ENCODE measurements at places on chromosomes 2 and 18. TPM values are rescaled to one million over a fixed set of nuclear protein-coding genes. Genes with fewer than 3 reads are reported as not detected.
A peak's percentile ranks its signal among the peaks of the same experiment; 100 is the strongest.

DNA sequence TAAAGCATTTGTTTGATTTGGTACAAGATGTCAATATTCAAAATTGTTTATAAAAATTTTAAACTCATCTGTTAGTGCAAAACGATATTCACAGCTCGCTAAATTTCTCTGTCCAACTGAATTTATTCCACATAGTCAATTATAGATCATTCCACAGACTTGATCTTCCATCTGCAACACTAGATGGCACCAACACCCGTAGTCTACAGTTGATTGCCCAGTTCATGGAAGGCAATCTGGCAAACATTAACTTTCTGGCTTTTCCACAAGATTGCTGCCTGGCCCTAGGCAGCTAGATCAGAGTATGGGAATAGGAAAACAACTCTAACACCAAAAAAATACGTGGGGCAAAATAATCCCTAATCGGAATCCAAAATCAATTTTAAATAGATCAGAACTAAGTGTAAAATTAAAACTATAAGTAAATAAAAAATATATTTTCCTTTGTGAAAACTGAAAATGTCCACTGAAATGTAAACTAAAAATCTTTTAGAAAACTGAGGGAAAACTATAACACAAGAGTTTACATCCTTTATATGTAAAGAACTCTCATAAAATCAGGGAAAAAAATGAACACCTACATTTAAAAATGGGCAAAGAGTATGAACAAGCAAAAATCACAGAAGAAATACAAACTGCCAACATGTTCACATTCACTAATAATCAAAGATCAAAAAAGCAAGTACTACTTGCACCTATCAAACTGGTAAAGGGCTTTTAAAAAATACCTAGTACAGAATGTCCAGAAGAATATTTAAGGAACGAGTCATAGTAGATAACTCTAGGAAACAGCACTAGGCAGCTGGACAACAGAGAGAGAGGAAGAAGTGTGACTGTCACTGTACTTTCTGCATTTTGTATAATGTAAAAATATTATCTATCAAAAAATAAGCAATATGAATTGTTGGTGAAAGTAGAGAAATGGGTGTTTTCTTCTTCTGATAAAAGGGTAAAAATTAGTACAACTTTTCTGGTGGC, 35.0 kb downstream of the RTN4 start:
- peak; percentile 54 for DNase-seq

ST6GAL2 gene
- total RNA-seq = not detected

CIB4 gene
- total RNA-seq = not detected

DNA sequence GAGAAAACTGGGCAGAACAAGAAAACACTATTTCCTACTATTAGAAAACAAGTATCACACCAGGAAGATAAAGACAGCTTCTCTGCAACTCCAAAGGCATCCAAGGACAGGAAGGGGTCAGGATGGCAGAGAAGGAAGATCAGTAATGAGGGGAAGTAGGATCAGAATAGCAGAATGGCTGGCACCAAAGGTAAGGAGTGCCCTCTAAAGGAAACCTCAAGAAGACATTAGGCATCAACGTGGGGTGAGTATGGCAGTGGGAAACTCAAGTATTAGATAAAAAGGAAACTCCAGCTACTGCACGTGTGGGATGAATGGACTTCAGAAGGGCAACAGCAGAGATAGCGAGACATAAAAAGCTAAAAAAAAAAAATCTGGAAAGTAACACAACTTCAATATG, 25.9 kb downstream of the HDLBP start:
- DNase-seq = no peak

DSC2 gene
- total RNA-seq = 33.4 TPM

STON1 gene
- total RNA-seq = 1.4 TPM

GRCh38 chr2:88729061-88729745, 37.7 kb downstream of the RPIA start:
- DNase-seq = no peak

GRCh38 chr2:230779126-230779525, 66.5 kb downstream of the CAB39 start:
- DNase-seq = no peak

SAG gene
- total RNA-seq = not detected

- DNase-seq = no peak
These were observed 20.4 kb upstream of the KCNS3 start for GRCh38 chr2:17858064-17858463.

- DNase-seq = no peak
These were observed 407.4 kb upstream of the LRRTM1 start for GRCh38 chr2:80711915-80712314.

DNA sequence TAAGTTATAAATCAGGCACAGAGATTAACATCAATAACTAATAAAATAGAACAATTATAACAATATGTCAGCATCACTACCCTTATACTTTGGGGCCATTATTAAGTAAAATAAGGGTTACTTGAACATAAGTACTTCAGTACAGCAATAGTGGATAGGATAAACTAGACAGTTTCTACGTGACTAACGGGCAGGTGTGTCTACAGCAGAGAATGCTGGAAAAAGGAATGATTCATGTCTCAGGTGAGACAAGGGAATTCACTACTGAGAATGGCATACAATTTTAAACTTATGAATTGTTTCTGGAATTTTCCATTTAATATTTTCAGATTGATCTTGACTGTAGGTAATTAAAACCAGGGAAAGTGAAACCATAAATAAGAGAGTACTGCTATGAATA, 5.5 kb downstream of the WDR75 start:
- DNase-seq = no peak

DNA sequence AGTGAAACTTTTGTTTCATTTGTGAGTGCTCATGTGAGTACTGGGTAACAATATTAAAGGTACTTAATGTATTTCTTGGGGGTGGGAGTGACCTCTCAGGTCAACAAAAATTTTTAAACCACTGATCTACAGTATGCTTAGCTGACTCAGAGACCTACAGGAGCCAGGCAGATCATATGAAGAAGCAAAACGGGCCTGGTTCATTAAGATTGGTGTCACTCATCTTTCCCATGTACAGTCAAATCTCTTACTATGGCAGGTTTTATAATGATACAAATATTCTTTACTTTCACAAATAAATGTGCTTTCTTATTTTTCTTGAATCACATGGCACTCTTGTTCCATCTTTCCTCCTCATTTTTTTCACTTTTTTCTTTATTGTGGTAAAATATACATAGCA, 7.7 kb upstream of the TMSB10 start:
- no peak for DNase-seq

- DNase-seq = no peak
These were observed 10.4 kb upstream of the METTL21A start for GRCh38 chr2:207635468-207636200.

SERPINB2 gene
- total RNA-seq = not detected

DNA sequence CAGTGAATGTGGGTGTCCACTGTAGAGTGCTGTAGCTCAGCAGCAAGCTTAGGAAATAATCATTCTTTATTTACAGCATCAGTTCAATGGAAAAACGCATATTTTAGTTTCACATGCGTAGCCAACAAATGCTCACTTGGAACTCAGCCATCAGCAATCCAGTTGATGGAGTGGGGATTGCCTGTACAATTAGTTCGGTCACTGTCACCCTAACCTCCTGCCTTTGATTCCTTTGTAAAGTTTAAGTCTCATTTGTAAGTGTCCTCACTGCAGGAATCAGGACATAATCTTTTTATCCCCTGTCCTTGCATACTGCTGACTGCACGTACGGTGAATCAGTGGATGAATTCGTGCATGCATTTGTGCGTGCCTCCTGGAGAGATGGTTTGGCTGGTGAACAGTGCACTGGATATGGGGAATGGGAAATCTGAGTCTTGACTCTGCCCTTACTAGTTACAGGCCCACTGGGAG, 55.9 kb downstream of the RAB31 start:
- DNase-seq = no peak

GRCh38 chr2:235685024-235685721, 191.3 kb downstream of the AGAP1 start:
- DNase-seq = no peak

C2orf80 gene
- not detected for total RNA-seq

GRCh38 chr18:54964741-54965140, 5.5 kb upstream of the CCDC68 start:
- no peak for DNase-seq

DNA sequence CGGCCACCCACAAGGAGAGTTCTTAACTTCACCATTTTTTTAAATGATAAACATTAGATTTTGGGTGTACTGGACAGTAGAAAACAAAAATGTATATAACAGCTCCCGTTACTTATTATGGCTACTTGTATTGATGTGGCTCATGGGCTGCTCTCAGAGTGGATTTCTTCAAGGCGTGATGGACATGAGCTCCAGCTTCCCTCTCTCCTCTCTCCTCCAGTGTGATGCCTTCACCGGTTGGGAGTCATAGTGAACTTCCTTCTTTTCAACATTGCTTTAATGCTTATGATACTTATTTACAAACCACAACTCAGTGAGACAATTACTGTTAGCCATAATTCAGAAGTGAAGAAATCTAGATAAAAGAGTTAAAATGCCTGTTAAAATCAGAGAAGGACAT, 515.2 kb downstream of the RNF144A start:
- DNase-seq = no peak

- no peak for DNase-seq
These were observed 86.8 kb upstream of the HS6ST1 start for GRCh38 chr2:128405467-128405900.

DNA sequence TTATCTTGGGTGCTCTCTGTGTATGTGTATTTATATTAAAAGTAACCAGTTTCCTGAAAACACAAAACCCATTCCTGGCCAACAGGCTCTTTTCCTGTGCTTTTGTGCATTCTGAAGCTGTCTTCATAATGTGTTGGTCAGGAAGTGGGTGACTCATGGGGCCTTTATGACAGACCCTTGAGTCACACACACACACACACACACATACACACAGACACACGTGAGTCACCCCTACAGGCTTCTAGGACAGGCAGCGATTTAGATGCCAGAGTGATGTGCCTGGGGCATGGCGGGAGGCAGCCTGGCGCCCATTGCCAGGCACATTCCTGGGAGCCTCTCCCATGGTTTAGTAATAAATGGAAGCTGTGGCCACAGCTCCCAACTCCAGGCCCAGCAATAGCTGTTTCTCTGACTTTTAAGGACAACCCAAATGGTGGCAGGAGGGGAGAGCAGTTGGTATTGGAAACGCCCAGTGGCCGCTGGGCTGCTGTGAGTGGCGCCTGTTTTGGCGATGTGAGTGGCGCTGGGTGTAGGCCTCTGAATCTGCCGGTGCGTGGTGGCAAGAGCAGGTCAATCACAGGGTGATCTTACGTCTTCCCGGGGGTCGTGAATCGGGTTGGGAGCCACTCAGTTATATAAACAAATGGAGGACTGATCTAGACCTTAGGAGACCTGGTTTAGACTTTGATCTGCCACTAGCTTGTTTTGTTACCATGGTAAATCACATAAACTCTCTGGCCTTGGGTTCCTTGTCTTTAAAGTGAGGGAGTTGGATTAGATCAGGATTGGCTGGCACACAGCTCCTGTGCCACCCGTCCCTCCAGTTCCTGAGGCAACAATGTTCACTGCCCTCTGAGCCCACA, 150.7 kb upstream of the DLX2 start:
- DNase-seq = peak; percentile 100

- no peak for DNase-seq
These were observed 35.6 kb downstream of the CEP192 start for GRCh38 chr18:13026583-13027270.

GRCh38 chr18:41853280-41853679, 101.8 kb upstream of the PIK3C3 start:
- DNase-seq = no peak

GRCh38 chr2:204033611-204034495, 97.3 kb downstream of the ICOS start:
- DNase-seq = no peak

GRCh38 chr2:444937-445884, 157.3 kb upstream of the ALKAL2 start:
- no peak for DNase-seq

DNA sequence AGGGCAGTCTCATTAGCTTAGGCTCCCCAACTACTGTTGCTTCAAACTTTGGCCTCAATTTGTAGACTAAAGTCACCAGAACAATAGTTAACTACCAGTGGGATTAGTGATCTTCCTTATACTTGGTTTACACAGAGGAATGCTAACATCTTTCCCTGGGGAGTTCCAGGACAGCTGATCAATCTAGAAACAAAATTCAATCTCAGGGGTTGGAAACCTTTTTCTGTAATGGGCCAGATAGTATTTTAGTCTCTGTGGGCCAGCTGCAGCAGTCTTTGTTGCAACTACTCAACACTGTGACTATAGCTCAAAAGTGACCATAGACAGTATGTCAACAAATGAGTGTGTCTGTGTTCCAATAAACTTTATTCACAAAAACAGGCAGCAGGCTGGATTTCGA, 85.7 kb downstream of the METTL8 start:
- no peak for DNase-seq

DNA sequence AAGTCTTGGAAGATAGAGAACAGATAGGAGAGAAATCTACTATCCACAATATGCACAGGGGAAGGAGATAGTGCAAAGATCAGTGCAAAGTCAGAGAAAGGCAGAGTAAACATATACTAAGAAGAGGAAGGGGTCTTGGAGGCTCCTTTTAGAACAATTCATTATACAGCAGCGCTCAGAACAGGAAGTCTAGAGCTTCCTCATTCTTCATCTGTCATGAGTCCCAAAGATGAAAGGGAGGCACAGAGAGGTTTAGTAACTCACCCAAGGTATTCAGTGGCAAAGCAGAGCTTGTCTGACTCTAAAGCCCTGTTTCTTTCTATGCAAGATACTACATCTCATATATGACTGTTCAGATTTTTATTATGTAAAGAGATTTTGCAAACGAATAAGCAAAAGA, 1.4 kb downstream of the SP110 start:
- DNase-seq = no peak

GRCh38 chr2:27093430-27094352, 7.1 kb downstream of the KHK start:
- DNase-seq = no peak

DNA sequence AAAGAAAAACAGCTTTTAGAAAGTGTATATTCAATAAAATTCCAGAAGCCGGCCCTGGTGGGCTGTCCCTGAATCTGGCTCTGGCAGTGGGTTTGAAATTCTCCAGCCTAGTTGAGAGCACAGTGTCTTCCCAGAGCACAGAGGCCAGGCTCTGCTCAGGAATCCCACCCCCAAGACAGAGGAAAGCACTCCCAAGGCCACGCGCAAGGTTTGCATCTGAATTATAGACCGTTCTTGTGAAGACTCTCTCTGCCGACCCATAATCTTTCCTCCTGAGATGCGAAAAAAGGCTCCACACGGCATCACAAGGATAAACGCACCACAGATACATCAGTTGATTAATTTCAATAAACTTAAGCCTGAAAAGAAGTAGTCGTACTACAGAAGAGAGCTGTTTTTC, 342.2 kb downstream of the CMPK2 start:
- DNase-seq = no peak

- no peak for DNase-seq
These were observed 44.7 kb upstream of the SH3RF3 start for GRCh38 chr2:109084341-109084740.

GRCh38 chr2:199070322-199070949, 387.3 kb downstream of the SATB2 start:
- no peak for DNase-seq

- DNase-seq = peak; percentile 27
These were observed 26.1 kb downstream of the KCTD18 start for GRCh38 chr2:200483729-200484198.

- no peak for DNase-seq
These were observed 45.6 kb upstream of the SELENOI start for GRCh38 chr2:26300234-26300925.

PID1 gene
- 0.15 TPM for total RNA-seq
